ENCODE measurements at places on chromosomes 11 and 22.
A peak's percentile ranks its signal among the peaks of the same experiment; 100 is the strongest.

GRCh38 chr11:2358754-2359442 is 18.2 kb upstream of the CD81 start:
- DNase-seq = no peak

DNA sequence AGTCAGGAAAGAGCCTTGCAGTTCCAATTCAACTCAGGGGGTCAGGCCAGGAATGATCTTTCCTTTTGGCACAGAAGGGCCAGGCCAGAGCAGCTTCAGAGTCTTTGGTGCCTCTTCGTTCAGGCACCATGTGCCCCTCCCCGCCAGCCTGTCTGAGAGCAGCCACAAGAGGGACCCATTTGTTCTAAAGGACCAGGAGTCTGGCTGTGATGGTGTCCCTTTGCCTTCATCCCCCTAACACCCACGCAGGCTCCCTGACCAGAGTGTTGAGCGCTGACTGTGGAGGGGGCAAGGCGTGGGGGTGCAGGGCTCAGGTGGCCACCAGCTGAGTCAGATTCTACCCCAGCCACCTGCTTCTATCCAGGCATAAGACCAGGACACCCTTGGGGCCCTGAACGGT is 156.4 kb downstream of the TTC17 start:
- DNase-seq = no peak

GRCh38 chr11:27174672-27175210 is 134.1 kb downstream of the BBOX1 start:
- DNase-seq = no peak

DNA sequence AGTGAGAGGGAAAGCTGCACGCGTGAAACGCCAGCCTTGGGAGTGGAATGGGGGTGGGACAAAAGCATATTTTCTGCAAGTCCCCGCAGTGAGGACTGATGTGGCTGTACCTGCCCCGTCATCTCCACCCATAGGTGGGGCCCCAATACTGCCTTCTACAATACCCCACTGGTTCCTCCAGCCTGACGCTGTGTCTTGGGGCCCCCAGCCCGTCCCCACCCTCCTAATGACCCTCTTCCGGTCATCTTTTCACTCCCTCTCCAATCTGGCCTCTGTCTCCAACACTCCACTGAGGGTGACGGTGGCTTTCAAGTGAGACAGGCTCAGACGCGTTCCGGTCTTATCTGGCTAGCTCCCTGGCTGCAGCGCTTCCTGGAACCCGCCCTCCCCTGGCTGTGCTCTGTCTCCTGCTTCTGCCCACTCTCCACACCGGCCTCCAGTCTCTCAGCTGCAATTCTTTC is 104.2 kb downstream of the MICAL3 start:
- DNase-seq = no peak

GRCh38 chr11:17371614-17372013 is 16.8 kb downstream of the KCNJ11 start:
- DNase-seq = no peak

DNA sequence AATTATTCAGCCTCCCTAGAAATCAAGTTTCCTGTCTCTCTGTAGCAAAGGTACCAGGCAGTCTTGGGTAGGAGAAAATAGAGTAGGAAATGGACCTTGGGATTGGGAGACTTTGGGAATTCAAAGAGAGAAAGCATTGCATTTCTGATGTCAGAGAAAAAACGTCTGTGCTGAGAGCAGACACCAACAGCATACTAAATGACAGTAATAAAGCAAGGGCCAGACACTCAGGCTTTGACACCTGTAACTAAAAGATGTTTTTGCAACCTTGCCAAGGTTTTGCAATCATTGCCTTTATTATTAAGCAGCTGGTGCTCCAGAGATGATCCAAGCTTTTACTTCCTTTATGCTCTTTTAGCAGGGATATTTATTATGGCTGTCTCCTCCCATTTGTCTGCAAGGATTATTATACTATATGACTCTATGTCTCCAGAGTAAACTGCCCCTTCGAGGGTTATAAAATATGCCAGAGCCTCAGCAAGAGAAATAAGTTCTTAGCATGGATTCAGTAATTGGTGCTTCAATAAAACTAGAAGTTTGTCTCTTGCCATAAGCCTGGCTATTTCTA is 85.2 kb upstream of the GRAMD1B start:
- DNase-seq = no peak

- no peak for DNase-seq
Observed at GRCh38 chr11:14587258-14587657, 56.3 kb upstream of the PDE3B start.

DNA sequence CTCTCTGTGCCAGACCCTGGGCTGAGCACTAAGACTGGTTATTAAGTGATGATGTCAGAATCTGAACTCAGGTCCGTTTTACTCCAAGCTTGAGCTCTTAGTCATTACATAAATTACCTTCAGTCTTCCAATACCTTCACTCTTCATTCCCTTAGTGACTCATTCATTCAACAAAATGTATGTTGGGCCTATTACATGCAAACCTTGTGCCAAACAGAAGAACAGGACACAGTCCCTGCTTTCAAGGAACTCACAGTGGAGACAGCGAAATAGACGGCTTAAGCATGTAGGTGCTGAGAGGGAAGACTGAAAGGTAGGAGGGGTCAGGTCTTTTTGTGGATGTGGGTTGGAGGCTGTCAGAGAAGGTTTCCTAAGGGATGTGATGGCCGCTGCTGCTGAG is 3.3 kb downstream of the KCTD14 start:
- DNase-seq = no peak

DNA sequence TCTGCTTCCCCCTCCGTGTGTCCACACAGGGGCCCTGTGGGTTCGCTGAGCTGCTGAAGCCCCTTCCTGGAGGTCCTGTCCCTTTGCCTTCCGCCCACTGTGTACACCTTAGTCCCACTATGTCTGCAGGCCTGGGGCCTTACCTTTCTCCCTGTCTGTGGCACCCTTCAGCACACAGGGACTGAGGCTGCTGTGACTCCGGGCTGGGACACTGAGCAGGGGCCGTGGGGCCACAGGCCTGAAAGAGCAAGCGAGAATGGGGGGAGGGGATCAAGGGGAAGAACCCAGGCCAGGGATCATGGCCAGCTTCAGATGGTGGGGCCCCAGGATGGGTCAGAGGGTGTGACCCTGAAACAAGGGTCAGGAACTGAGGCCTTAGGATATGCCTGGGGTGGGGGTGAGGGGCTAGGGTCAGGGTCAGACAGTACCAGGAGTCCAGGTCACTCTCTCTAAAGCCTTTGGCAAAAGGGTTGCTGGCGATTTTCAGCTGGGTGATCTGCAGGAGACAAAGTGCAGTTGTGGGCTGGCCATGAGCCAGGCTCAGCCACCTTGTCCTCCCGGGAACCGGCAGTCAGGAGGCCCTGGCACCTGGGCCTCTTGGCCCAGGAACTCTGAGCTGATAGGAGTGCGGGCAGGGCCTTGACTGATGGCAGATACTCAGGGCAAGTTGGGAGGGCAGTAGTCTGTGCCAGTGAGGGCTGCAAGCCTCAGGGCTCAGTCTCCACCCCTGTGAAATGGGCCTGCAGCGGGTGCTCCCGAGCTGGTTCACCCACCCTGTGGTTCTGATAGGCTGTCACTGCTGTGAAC is 2.6 kb upstream of the NUDT8 start:
- no peak for DNase-seq

DNA sequence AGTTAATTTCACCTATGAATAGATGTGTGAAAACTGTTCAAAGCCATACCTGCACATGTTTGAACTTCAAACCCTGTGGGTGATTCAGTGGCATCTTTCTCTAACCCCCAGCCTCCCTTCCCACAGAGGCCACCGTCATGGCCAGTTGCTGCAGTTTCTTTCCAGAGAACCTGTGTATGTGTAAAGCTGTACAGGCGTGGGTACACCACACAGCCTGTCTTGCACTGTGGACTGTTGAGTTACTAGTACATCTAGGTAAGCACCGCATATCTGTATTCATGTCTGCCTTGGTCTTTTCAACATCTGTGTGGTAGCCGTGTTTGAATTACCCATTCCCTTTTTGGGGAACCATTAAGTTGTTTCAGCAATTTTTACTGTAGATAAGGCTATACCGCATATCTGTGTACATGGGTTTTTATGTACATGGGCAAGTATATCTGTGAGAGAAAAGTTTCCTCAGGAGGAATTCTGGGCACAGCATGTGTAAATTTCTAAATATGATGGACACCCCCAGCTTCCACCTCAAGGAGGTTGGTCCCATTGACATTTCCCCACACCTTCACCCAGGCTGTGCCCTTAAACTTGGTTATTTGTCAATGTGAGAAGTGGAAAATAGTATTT is 13.9 kb downstream of the NEAT1 start:
- no peak for DNase-seq

GRCh38 chr11:66183494-66184048 is 84.9 kb upstream of the RAB1B start:
- DNase-seq = peak; percentile 19

DNA sequence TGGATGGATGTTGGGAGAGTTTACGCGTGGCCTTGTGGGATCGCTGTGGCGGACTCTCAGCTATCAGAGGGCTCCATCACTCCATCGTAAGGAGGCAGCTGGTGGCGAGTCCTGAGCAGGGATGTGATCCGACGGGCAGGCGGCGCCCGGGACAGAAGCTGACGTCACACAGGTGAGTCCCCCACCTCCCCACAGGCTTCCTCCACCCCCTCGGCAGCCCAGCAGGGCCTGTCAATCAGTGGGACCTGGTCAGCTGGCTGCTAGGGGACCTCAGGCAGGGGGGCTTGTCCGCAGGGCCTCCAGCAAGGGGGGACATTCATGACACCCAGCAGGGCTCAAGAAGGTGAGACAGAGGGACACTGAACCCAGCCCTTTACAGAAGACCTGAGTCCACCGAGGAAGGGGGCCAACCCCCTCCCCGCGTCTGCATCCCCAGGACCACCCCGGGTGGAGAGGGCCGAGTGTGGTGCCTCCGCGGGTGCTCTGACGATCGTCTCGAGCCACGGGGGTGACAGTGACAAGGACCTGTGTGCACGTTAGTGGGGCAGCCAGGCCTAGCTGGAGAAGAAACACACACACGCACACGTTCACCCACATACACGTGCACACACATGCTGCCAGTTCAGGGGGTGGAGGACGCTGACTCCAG is 7.1 kb downstream of the HRAS start:
- no peak for DNase-seq

- DNase-seq = no peak
Observed at GRCh38 chr11:295351-296170, 3.8 kb downstream of the IFITM5 start.

DNA sequence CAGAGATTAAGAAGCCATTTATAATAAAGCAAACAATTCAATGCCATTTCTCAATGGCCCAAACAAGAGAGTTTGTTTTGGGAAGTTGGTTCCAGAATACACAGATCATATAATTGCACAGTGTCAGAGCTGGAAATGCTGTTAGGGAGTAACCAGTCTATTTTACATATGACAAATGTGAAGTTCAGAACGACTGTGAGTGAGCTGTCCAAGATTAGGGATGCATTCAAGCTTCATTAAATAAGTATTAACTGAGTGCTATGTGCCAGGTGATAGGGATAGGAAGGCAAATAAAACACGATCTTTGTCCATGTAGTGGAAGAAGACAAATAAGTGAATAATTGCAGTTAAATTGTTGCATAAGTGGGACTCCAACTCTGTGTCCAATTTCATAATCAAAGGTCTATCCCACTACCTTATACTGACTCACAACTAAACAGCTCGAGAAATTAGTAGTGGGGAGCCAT is 33.1 kb upstream of the PICALM start:
- no peak for DNase-seq

DNA sequence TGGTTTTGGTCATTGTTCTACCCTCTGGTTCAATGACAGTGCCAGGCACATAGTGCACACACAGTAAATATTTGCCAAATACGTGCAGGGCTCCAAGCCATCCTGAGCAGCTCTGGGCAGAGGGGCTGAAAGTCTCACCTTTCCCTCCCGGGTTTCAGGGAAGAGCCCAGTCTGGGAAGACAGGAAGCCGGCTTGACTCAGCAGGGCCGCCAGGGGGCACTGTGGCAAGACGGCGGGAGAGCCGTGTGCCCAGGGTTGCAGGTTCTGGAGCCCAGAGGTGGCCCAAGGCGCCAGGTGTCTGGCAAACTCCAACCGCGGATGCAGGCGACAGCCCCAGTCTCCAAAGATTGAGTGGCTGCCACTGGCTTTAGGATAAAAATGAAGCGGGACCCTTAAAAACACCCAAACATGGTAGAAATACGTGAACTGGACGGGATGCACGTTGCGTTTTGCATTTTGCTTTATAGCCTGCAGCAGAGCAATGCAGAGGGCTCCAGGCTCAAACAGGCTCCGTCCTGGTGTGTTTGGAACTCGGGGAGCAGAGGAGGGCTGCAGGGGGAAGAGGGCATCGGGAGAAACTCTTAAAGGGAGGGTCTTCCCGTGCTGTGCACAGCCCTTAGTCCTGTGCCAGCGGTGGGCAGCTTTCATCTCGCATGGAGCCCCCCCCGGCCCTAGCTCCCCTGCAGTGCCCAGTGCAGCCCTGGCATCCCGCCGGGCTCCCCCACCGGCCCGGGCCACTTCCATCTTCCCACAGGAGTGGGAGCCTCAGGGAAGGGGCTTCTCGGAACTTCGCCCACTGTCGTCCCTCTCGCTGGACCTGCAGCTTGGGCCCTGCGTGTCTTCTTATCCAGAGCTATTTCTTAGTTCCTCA is 10.7 kb downstream of the KRTAP5-5 start:
- no peak for DNase-seq
